ENCODE measurements at places on chromosomes 2 and 18.

DNA sequence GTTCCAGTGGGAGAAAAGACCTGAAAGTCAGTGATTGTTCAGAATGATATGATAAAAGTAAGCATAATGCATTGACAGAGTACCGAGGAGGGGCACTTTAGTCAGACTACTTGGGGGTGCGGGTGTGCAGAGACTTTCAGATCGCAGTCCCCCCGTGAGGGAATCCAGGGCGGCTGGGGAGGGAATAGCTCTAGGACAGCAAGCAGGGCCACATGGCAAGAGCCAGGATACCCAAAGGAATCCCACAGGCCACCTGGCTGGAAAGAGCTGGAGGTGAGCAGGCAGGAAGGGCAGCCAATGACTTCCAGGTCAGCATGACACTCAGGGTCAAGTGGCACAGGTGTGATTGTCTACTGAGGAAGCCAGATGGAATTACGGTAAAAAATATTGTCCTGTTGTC is 157.5 kb downstream of the CYP26B1 start:
- no peak for DNase-seq

DNA sequence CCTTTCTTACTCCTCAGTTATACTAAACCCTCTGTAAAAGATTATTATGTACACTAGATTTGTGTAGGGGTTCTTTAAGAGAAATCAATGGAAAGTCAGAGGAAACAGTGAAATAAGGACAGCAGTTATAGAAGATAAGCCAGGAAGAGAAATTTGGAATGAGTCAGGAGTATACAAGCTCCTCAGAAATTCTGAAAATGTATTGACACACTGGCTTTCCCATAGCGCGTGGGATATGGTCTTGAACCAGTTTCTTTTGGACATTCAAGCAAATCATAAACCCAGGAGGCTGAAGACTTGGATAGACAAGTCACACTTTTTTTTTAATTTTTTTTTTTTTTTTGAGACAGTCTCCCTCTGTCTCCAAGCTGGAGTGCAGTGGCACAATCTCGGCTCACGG is 316.1 kb upstream of the MMADHC start:
- DNase-seq: no peak

- peak; percentile 8 for DNase-seq
These were observed 42.6 kb upstream of the RNF152 start for GRCh38 chr18:61935362-61935761.

GRCh38 chr2:38125842-38126241 is 49.9 kb upstream of the CYP1B1 start:
- DNase-seq: no peak

DNA sequence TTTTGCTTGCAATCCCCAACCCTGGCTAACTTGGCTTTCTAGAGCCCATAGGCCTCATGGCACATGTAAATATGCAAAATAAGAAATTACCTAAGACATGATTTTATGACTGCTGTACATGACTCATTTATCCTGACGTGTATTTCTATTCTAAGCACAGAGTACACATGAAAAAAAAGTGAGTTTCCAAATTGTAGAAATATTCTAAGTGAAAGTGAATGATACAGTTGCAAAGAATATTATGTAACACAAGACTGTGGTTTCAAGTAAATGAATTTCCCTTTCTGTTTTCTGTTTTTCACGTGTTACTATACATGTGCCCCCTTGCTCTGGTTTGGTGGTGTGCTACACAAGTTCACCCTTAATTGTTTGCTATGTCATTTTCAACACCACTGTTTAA is 162.4 kb downstream of the LRP1B start:
- DNase-seq: no peak

- no peak for DNase-seq
These were observed 57.4 kb downstream of the STK39 start for GRCh38 chr2:168189835-168190569.

- peak; percentile 17 for DNase-seq
These were observed 33.7 kb downstream of the SPAG16 start for GRCh38 chr2:213317929-213318328.

DNA sequence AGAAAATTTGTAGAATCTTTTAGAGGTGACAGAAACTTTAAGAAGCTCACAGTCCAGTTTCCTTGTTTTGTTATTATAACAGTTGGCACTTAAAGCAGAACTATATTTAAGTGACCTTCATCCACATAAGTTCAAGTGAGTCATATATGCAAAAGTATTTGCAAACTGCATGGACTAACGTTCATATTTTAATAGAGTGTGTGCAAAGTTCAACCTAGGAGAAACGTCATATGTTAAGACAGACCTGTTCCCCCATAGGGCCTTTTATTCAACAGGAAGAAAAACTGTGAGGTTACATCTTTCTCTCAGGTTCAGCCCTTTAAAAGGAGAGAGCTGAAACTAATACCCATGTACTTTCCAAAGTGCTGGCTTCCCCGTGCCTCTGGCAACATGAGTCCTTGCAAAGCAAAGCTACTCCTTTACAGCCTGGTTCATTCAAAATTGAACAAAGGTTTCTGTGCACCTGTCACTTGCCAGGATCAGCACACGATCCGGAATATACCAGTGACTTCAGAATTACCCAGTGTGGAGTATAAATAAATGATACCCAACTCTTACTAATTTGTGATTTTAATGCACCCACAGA is 280.0 kb upstream of the RAB12 start:
- DNase-seq: no peak

- DNase-seq: no peak
These were observed 120.9 kb upstream of the COL3A1 start for GRCh38 chr2:188853307-188853706.

DNA sequence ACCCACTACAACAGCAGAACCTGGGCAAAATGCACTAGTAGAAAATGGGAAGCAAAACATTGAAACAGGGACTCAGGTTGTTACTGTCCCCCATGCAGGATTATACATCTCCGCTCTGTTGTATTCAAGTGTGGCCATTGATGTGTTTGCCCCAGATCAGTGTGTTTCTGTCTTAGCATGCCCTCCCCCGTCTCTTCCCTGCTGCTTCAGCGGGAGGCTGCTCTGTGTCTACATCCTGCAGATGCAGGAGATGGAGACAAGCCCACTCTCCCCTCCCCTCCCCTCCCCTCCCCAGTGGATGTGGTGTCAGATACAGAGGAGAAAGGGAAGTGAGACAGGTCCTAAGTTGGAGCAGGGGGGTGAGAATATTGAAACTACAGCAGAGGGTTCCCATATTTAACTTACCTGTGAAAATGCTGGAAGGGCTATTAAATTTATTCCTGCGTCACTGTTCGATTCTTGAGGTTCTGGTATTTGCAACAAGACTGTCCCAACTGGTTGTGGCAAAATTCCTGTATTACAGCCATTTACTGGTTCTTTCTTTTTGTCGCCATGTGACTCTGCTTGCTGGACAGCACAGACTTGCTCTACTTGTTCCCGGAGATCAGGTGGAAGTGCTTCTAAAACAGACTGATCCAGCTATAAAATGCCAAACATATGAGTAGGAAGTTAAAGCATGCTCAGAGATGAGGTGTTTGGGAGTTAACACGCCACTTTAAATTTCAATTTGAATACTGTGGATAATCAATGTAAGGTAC is 67.0 kb downstream of the EIF5B start:
- DNase-seq: no peak

- DNase-seq: no peak
These were observed 188.7 kb upstream of the HNMT start for GRCh38 chr2:137775529-137775928.

DNA sequence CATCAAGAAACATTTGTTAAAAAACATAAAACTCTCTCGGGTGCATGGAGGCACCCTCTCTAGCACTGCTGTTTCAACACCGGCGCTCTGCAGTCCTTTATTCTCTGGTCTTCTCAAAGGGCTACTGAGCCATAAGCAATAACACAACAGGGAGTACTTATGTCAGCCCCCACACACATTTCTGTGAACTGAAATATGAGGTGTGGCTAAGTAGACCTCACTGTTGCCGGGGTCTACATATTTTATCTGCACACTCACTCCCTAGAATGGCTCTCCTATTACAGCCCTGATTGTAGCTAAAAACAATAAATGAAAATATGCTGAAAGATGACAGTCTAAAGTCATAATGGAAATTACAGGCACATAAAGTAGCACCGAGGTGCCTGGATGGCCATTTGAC is 235.1 kb downstream of the GRB14 start:
- no peak for DNase-seq

DNA sequence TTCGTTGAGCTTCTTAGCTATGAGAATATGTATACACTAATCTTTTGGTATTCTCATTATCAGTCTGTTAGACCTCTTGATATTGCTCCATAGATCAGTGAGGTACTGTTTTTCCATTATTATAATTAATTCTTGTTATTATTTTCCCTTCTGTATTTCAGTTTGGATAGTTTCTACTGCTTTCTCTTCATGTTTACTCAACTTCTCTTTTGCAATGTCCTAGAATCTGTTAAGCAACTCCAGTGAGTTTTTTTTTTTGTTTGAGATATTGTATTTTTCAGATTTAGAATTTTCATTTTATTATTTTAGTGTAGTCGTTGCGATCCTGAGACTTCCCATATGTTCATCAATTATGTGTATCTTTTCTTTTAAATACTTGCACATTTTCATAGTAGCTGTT is 260.8 kb downstream of the SETBP1 start:
- DNase-seq: no peak

- peak; percentile 94 for DNase-seq
These were observed at the start of gene ZNF521 for GRCh38 chr18:25351777-25352628. TSS of gene ZNF521 (minus strand) at chr18:25352166. CDS start at chr18:25350946, 1,220 bp downstream.

GRCh38 chr2:69686813-69687212 is 43.3 kb upstream of the AAK1 start:
- no peak for DNase-seq

- DNase-seq: no peak
These were observed 170.1 kb upstream of the DDX18 start for GRCh38 chr2:117644403-117644802.

DNA sequence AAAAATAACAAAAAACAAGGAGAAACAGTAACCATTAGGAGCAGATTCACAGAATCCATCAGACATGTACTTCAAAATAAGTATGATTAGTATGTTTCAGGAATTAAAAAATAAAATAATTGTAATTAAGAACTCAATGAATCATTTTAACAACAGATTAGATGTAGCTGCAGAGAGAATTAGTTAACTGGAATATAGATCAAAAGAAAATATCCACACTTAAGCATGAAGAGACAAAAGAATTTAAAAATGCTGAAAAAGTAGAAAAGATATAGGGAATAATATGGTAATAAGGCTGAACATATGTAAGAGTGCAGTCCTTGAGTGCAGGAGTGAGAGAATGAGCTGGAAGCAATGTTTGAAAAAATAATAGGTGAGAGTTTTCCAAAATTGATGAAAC is 24.1 kb upstream of the OR6B3 start:
- no peak for DNase-seq

DNA sequence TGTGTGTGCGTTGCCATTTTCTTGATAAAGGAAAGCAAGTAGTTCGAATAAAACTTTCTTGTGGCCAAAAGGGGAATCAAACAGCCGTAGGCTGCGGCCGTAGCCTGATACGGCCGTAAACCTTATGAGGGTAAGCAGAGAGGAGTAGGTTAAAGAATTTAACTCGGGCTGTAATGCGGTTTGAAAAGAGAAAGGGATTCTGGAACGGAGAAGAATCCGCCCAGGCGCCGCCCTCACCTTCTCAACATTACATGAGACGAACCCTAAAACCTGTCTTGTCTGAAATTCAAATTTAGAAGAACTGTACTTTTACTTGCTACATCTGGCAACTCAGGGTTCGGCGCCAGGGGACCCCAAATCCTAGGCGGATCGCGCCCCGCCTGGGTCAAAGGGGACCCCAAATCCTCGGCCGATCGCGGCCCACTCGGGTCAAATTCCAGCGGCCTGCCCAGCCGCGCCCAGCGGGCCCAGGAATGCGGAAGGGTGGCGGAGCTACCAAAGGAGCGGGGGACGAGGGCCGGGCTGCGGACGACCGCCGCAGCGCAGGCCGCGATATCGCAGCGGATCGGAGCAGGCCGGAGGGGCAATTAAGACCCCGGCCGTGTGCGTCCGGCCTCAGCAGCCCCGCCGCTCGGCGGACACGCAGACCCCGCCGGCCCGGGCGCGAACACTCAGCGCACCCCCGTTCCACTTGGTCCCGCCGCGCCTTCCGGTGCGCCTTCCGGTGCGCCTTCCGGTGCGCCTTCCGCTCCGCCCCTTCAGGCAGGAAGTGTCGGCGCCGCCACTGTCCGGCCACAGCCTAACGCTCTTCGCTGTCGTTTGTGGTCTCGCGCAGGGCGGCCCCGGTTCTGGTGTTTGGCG is at the start of gene MYL12B:
MYL12B (plus strand) TSS at position 761 of the 861 bp plus-strand sequence. CDS start 10,766 bp downstream, outside the sequence.
- peak; percentile 92 for DNase-seq

- peak; percentile 67 for DNase-seq
These were observed 30.9 kb downstream of the MBP start for GRCh38 chr18:77101410-77102258.

- DNase-seq: no peak
These were observed 34.1 kb downstream of the SS18 start for GRCh38 chr18:26056291-26056690.

DNA sequence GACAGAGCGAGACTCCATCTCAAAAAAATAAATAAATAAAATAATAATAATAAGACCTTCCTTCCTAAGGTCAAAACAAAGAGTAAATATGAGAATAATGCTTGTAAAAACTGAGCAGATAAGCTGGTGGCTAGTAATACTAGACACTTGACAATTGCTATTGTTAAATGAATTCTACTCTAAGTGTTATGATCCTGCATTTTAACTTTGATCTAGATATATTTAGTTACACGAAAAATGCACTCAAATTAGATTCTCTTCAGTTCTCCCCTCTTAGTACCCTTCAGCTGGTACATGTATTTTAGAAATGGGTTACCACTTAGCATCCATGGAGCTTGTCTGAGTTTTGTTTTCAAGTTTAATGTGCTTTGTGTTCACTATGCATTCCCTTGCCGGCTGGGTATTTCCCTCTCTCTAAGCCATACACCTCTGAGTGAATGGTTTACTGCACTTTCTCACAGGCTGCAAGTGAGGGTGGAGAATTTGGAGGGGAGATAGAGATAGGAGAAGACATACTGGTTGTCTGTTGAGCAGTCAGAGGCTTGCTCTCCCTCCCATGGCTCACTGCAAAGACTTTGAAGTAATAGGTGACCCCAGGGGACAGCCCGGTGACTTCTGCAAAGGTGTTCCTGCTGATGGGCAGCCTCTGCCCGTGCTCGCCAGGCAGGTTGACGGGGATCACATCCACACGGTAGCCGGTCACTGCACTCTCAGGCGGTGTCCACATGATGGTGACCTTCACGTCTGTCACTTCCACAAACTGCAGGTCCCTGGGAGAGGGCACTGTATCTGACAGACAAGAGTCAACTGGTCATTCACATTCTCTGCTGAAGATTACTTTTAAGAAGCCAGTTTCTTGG is 29.9 kb downstream of the FN1 start:
- no peak for DNase-seq

DNA sequence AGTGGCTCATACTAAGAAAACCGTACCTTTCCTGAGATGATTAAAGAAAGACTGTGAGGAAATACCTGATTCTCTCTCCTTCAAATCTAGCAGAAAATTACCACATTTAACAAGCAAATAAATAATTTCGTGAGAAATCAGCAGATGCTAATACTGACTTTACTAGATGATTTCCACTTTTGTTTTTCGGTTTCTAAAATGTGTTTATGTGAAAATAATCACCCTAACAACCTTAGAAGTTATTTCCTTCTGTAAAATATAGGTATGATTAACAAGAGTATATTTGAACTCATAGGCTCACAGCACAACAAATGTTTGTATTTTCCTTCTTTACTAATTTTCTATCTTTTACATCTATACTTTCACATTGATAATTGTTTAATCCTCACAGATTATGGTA is 594.1 kb upstream of the FAM98A start:
- DNase-seq: no peak

- DNase-seq: no peak
These were observed 128.3 kb upstream of the HS6ST1 start for GRCh38 chr2:128446874-128447537.

- DNase-seq: peak; percentile 48
These were observed 35.2 kb downstream of the TMEM163 start for GRCh38 chr2:134683561-134684112.

- no peak for DNase-seq
These were observed 220.9 kb upstream of the PID1 start for GRCh38 chr2:229492034-229492433.
